ENCODE measurements at places on chromosomes 1 and 21. TPM values are rescaled to one million over a fixed set of nuclear protein-coding genes. Genes with fewer than 3 reads are reported as not detected.

The SLC45A1 gene
- total RNA-seq: 1.7 TPM

The NTMT2 gene
- 0.67 TPM for total RNA-seq

The OR2L5 gene
- total RNA-seq: not detected

DNA sequence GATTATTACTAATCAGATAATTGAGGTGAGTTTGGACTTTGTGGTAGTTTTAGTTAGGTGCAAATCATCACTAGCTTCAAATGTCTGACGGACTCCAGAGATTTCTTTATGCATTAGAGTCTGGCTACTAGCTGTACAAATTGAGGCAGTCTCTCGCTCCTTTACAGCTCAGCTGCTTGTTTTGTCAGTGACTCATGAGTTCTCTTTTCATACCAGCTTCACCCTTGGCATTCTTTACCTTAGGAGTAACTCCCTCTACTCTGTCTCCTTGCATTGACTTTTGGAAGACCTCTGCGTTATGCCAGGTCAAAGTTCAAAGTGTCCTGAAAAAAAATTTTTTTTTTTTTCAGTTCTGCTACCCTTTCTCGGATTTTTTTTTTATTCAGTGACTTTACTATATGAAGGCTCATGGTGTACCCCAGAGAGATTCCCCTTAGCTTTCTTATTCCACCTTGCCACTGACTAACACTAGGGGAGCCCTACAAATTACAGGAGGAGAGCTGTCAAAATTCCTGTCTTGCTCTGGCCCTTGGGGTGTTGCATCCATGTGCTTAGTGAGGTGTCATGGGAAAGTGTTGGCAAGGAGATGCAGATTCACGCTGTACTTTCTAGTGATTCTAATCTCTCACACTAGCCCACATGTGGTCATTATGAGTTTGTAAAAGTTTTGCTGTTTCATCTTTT, 576.6 kb downstream of the ADGRL2 start:
- no peak overlapping the region for H3K4me3 ChIP-seq
- H3K4me1 ChIP-seq: no peaks in the 10 kb centered on the region
- H3K36me3 ChIP-seq: no peaks in the 10 kb centered on the region

DNA sequence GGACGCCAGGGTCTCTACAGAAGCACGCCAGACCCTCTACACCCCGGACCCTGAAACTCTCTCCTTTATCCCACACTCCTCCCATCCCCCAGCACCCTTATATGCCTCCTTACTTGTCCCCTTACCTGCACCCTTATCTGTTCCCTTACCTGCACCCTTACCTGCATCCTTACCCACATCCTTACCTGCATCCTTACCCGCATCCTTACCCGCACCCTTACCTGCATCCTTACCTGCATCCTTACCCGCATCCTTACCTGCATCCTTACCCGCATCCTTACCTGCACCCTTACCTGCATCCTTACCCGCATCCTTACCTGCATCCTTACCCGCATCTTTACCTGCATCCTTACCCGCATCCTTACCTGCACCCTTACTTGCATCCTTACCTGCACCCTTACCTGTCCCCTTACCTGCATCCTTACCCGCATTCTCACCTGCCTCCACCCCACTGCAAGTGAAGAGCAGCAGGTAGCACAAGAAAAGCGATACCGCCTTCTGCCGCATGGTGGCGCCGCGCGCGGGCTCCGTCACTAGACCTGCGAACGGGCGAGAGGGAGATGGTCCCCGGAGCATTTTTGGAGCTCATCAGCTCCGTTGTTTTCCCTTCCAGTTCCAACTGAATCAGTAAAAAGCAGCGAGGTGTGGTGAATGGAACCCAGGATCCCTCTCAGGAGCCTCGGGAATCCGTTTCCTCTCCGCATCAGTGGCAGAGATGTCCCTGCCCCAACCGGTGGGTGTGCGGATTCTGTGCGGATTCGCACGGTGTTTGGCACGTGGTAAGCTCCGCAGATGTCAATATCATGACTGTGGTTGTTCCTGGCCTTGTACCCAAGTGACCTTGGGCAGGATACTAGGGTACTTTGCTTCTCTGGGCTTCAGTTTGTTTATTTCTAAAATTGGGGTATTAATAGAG, 2.9 kb downstream of the IFI6 start:
- H3K27me3 ChIP-seq: 0 out of 2 replicates have a peak, but pooled peaks cover 7% of the 10 kb centered on the region
- no peaks in the 10 kb centered on the region for H3K36me3 ChIP-seq
- no peak overlapping the region for H3K27ac ChIP-seq
- H3K4me1 ChIP-seq: peaks cover 8% of the 10 kb centered on the region

DNA sequence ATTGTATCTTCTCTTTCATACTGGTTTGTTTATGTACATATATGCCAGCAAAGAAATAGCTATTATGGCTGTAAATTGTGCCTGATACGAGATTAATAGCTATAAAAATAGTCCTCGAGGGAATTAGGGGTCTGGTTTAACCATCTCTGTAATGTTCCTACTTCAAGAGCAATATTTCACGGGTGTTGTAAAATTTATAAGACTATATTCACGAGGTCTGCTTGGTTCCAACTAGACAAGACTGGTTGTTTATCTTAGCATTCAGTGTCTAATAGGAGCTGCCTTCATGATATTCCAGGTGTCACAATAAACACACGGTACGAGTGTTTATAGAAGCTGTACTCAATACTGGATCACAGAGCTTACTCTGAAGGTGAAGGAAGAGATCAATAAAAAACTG, 389.9 kb downstream of the SIPA1L2 start:
- H3K27me3 ChIP-seq: no peaks in the 10 kb centered on the region
- no peaks in the 10 kb centered on the region for H3K36me3 ChIP-seq
- no peak for DNase-seq

DNA sequence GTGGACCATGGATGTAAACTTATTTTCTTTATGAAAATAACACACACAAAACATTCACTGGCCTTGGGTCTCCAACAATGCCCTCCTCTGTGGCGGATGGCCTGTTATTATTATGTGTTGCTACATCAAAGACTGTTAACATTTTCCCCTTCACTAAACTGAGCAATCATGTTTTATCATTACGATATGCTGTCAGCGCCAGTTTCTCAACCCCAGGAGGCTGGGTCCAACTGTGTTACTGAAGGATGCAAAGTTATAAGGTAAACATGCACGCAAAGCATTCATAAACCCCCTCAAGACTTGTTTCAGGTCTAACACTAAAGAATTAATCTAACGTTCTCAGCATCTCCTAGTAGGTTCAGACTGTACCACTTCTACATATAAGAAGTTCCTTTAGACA, 6.0 kb upstream of the DUSP10 start:
- H3K36me3 ChIP-seq: no peaks in the 10 kb centered on the region
- no peak overlapping the region for H3K27ac ChIP-seq
- no peaks in the 10 kb centered on the region for H3K27me3 ChIP-seq
- no peak for DNase-seq

DNA sequence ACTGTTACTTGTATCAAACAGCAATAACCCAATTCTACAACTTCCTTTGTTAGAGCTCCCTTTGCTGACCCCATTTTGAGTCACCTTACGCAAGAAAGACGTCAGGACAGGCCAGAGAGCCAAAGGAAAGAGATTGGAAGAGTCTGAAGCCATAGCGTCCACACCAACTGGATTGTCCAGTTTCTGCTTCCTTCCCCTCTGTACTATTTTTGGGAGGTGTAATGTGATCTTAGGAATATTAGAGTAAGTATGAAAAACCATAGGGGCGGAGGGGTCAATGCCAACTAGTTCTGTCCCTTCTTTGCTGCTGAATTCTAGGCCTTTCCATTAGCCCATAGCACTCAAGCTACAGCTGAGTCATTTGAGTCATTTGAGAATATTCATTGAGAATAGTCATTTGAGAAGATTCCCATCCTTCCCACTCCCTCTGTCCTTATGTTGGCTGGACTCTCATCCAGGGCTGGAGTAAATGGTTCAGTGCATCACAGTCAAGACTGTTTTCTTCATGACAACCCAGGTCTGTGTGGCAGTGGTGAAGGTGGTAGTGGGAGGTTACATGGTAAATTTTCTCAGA, 14.8 kb upstream of the NFIA start:
- H3K4me3 ChIP-seq: no peak overlapping the region
- H3K27me3 ChIP-seq: no peaks in the 10 kb centered on the region
- no peak overlapping the region for H3K27ac ChIP-seq

DNA sequence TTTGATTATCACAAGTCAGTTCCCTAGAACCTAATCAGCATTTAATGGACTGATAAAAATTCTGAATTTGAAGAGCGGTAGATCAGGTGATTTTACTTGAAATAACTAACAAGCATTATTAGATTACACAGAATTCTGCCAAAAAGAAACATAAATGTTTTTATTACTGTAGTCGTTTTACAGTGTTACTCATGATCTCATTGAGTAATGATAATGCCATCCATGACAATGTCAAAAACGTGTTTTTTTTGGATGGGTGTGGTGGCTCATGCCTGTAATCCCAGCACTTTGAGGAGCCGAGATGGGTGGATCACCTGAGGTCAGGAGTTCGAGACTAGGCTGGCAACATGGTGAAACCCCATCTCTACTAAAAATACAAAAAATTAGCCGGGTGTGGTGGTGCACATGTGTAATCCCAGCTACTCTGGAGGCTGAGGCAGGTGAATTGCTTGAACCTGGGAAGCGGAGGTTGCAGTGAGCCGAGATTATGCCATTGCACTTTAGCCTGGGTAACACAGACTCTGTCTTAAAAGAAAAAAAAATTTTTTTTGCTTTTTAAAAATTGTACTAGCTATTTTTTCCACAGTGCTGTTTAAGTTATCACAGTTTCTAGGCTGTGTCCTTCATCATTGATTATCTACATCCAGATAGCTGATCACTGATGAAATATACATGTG, 56.6 kb downstream of the LAMC1 start:
- peaks cover 2% of the 10 kb centered on the region for H3K4me1 ChIP-seq
- no peak overlapping the region for H3K4me3 ChIP-seq
- H3K36me3 ChIP-seq: no peaks in the 10 kb centered on the region
- H3K27me3 ChIP-seq: no peaks in the 10 kb centered on the region
- no peak overlapping the region for H3K27ac ChIP-seq
- no peak for DNase-seq

- DNase-seq: no peak
- H3K27ac ChIP-seq: peak overlapping the region; percentile 65
- H3K4me3 ChIP-seq: no peak overlapping the region
Observed at GRCh38 chr1:151546011-151546925, 6.2 kb downstream of the TUFT1 start.

Data from H1 (cell line).